Esophagus squamous epithelium (tissue), 5 donors: ENCODE measurements at places on chromosomes 5 and 9. TPM values are rescaled to one million over a fixed set of nuclear protein-coding genes. Genes with fewer than 3 reads are reported as not detected.

DNA sequence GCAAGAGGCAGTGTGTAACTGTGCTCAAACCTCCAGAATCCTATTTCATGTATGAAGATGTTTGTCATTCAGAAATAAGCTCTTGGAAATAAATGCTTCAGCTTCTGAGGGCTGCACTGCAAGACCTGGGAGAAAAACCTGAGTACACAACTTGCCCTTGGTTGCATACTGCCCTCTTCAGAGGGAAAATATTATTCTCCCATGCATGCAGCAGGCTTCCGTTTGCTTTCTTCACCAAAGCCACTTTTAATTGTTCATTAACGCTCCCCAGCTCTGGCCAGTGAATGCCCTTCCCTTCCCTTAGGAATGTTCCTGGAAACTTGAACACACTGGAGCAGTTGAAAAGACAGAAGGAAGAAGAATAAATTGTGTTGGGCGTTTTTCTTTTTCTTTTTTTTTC, 2.5 kb upstream of the WHRN start:
- peaks cover 10% of the 10 kb centered on the region for H3K4me1 ChIP-seq
- H3K27ac ChIP-seq: no peak overlapping the region
- H3K4me3 ChIP-seq: no peak overlapping the region

DNA sequence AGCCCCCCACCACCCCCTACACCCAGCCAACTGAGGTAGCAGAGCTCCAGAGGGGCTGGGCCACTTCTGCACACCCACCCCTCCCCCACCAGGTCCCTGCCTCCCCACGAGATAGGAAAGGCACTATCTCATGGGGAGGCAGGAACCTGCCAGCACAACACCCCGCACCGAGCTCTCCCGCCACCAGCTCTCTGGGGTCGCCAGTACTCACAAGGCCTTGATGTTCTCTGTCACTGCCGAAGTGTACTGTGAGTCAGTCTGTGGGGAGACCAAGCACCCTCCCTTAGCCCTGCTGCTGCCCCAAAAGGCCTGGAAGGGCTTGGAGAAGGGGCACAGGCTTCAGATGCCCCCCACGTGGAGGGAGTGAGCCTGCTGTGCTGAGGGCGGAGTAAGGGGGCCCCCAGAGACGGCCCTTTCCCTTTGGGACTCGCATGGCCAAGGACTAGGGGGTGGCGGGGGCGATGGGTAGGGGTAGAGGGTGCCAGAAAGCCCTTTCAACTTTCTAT, 5.9 kb downstream of the MGAT4B start:
- no peaks in the 10 kb centered on the region for H3K27me3 ChIP-seq
- peaks cover 21% of the 10 kb centered on the region for H3K36me3 ChIP-seq
- no peak for DNase-seq
- H3K27ac ChIP-seq: no peak overlapping the region
- H3K4me3 ChIP-seq: no peak overlapping the region

DNA sequence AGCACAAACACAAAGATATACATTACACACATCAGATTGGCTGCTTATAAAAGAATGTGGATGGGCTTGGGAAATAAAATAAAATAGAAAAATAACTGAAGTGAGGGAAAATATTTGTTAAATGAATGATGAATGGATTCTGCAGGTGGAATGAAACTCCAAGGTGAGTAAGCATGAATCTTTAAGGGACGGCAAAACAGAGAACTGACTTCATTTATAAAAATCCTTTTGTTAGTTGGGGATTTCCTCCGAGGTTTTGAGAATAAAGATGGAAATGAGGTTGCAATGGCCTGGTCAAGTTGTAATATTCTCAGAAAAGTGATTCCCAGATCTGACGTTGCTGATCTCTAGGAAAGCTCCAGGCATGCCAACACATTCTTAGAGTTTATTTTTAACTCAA, 20.9 kb upstream of the SEMA6A start:
- no peaks in the 10 kb centered on the region for H3K27me3 ChIP-seq
- no peak overlapping the region for H3K4me3 ChIP-seq
- H3K27ac ChIP-seq: no peak overlapping the region

DNA sequence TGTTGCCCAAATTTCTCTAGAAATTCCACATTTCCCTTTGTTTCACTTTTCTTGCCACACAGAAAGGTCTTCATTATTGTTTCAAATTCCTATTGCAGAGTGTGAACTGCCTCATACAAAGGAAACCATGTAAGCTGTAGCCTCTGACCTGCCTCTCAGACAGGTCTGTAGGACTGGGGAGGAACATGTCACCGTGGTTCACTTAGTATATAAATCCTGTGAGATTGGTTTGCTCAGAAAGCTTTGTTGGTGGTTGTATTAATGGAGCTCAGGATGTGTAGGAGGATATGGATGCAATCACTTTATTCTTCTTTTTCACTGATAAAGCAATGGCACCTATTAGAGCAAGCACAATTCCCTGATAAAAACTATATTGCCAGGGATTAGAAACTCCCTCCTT, 4.2 kb downstream of the SGCD start:
- no peak overlapping the region for H3K27ac ChIP-seq
- H3K36me3 ChIP-seq: no peaks in the 10 kb centered on the region
- no peak overlapping the region for H3K4me3 ChIP-seq

DNA sequence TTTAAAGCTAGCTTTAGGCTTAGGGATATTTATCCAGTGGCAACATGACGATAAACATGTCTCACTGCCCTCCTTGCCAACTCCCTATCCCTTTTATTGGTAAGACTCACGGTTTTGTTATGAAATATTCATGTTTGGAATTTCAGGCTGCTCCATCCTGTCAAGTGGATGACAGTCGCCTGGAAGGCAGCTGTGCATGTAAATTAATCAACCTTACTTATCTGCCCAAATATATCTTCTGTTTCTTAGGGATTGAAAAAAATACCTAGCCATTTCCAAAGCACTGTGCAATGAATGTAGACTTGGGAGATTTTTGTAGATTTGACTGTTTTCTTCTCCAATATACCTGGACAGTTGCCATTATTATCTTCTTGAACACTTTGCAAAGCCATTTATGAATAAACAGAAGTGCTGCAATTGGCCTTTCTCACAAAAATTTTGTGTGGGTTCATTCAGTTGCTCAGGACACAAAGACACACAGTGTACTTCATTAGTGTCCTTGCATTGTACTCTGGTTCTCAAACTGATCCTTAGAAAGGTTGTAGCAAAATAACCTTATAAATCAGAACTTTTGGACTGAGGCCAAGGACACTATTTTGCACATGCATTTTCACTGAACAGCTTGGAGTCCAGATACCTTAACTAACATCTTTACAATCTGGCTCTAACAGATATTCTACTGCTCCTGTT, 889.4 kb upstream of the SEMA6A start:
- H3K4me1 ChIP-seq: no peaks in the 10 kb centered on the region
- DNase-seq: no peak
- no peaks in the 10 kb centered on the region for H3K36me3 ChIP-seq

DNA sequence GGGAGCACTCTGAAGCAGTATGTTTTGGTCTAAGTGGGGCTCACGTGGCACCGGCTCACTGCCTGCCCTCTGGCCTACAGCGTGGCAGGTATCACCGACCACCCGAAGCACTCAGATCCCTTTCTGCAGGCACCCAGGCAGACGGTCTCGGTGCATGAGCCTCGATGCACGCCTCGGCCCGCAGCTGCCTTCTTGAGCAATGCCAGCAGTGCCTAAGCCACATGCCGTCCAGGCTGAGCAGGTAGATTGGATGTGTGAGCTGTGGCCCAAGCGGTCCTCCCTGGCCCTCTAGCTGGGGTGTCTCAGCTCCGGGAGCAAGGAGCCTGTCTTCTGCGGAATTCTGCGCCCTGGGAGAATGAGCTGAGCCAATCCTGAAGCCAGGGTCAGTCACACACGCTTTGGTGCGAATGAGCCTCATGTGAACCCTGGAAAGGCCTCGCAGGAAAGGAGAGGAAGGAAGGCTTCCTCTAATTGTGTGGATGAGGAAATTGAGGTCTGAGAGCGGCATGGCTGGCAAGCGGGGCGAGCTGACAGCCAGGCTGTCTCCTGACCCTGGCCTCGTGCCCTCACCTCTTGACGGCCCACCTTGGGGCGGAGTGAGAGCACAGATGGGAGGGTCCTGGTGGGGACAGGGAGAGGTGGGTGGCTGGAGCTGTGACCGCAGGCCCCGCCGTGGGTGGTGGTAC, 14.4 kb downstream of the RXRA start:
- no peak for DNase-seq
- H3K4me1 ChIP-seq: peaks cover 100% of the 10 kb centered on the region
- H3K4me3 ChIP-seq: no peak overlapping the region
- no peaks in the 10 kb centered on the region for H3K36me3 ChIP-seq

GRCh38 chr5:150022158-150022531, 21.6 kb downstream of the HMGXB3 start:
- H3K4me3 ChIP-seq: no peak overlapping the region
- peak overlapping the region; percentile 76 for H3K27ac ChIP-seq
- no peak for DNase-seq

DNA sequence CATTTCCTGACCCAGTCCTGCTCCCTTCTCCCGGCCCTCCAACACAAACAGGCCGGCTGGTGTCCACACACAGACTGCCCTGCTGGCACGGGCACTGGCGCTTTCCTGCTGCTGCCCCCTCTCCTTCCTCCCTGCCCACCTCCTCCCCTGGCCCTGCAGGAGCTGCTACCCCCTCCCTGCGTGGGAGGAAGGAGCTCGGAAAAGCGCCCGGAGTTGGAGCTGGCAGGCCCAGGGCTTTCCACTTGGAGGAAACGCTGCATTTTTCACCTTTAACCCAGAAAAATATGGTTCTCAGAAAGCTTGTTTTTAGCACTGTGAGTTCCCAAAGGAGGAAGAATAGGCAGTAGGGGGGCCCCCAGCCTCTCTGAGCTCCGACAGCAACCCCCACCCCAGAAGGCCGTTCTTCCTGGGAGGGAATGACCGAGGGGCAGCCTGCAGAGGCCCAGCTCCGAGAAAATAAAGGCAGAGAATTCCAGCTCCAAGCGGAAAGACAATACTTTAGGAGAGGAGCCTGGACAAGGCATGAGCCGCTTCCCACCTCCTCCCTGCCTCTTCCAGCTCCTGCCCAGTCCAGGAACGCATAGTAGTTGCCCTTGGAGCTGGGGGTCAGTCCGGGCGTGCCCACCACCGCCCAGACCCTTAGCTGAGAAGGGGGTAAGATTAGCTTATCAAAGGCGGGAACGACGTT, 88.9 kb downstream of the LIFR start:
- no peaks in the 10 kb centered on the region for H3K36me3 ChIP-seq
- H3K27me3 ChIP-seq: no peaks in the 10 kb centered on the region
- H3K4me3 ChIP-seq: no peak overlapping the region
- H3K4me1 ChIP-seq: peaks cover 42% of the 10 kb centered on the region
- no peak for DNase-seq
- peak overlapping the region; percentile 78 for H3K27ac ChIP-seq

DNA sequence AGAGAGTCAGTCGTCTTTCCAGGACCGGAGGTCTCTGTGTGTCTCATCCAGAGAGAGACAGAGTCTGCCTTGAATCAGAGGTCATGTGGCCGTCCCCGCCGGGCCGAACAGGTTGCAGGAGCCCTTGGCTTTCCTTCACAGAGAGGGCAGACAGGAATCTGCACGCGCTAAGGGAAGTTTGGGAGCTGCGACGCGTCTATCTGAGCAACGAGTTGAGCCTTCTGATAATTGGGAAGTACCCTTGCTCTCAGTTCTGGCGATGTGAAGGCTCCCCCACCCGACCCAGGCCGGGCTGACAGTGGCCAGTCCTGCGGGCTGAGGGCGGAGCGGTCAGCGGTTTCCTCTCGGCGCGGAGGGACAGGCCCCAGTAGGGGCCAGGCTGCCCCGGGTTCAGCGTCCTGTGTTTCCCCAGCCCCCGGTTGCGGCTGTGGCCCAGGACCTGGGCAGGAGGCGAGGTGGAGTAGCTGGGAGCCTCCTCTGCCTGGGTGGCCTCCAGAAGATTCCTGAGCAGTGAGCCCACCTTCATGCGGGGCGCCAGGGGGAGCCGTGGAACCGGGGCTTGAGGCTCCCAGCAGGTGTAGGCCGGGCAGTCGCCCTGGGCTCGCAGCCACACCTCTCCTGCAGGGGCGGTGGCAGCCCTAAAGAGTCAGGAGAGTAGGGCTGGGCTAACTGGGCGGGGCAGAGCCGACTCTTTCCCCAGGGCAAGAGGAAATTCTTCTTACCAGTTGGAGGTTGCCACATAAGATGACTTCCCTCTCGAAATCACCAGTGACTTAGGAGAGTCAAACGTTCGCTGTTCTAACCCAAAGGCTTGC, 13.9 kb downstream of the NR2F1 start:
- peaks cover 15% of the 10 kb centered on the region for H3K4me1 ChIP-seq
- H3K36me3 ChIP-seq: no peaks in the 10 kb centered on the region
- no peak overlapping the region for H3K4me3 ChIP-seq
- DNase-seq: no peak
- no peaks in the 10 kb centered on the region for H3K27me3 ChIP-seq
- peak overlapping the region; percentile 74 for H3K27ac ChIP-seq

DNA sequence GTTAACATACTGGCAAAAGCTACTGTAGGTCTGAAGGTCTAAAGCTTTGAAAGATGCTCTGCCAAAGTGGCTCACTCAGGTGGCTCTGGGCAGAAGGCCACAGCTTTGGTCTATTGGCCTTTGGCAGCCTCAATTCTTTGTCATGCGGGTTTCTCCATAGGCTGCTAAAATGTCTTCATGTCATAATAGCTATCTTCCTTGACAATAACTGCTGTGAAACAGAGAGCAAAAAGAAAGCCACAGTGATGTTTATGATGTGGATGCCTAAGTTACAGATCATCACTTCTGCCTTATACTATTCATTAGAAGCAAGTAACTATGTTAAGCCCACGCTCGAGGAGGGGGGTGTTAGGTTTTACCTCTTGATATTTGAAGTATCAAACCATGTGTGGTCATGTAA, 906.1 kb upstream of the CDH9 start:
- no peak overlapping the region for H3K4me3 ChIP-seq
- no peaks in the 10 kb centered on the region for H3K4me1 ChIP-seq
- no peaks in the 10 kb centered on the region for H3K36me3 ChIP-seq

GRCh38 chr5:143432658-143433239, 29.3 kb upstream of the NR3C1 start:
- H3K36me3 ChIP-seq: no peaks in the 10 kb centered on the region
- H3K27me3 ChIP-seq: no peaks in the 10 kb centered on the region
- H3K4me1 ChIP-seq: no peaks in the 10 kb centered on the region

DNA sequence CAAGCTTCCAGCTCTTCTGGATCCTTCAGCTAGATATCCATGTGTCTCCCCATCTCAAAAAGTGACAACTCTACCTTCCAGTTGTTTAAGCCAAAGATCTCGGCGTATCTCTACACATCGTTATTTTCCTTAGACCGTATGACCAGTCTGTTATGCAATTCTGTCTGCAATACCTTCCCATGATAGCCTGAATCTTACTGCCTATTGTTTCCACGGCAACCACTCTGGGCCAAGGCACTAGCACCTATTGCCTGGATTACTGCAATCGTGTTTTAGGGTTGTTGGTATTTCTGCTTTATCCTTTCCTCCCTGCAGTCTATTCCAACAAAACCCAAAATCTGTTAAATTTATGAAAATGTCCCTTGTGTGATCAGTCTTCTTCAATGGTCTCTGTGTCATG, 448.4 kb downstream of the MTRR start:
- no peak overlapping the region for H3K27ac ChIP-seq
- DNase-seq: no peak
- no peaks in the 10 kb centered on the region for H3K27me3 ChIP-seq
- no peaks in the 10 kb centered on the region for H3K36me3 ChIP-seq
- no peaks in the 10 kb centered on the region for H3K4me1 ChIP-seq

- no peak overlapping the region for H3K4me3 ChIP-seq
- H3K4me1 ChIP-seq: peaks cover 33% of the 10 kb centered on the region
- no peak overlapping the region for H3K27ac ChIP-seq
Observed at GRCh38 chr9:108300306-108301287, 555.2 kb downstream of the ACTL7B start.

ADAMTS19 gene
- total RNA-seq: 0.76 TPM

ZDHHC11 gene
- 1.8 TPM for total RNA-seq

CCDC192 gene
- not detected for total RNA-seq

FOXE1 gene
- 17.4 TPM for total RNA-seq

MRPS27 gene
- total RNA-seq: 33.7 TPM

MLANA gene
- not detected for total RNA-seq

C1QTNF3 gene
- total RNA-seq: 0.53 TPM

PLEKHG4B gene
- total RNA-seq: 0.12 TPM

IFNA2 gene
- not detected for total RNA-seq
